ENCODE measurements at places on chromosomes 2 and 18.

- no peak for DNase-seq
Measured at GRCh38 chr2:84879584-84880394, 1.1 kb downstream of the TRABD2A start.

- no peak for DNase-seq
Measured at GRCh38 chr2:239008004-239008403, 160.1 kb downstream of the TWIST2 start.

DNA sequence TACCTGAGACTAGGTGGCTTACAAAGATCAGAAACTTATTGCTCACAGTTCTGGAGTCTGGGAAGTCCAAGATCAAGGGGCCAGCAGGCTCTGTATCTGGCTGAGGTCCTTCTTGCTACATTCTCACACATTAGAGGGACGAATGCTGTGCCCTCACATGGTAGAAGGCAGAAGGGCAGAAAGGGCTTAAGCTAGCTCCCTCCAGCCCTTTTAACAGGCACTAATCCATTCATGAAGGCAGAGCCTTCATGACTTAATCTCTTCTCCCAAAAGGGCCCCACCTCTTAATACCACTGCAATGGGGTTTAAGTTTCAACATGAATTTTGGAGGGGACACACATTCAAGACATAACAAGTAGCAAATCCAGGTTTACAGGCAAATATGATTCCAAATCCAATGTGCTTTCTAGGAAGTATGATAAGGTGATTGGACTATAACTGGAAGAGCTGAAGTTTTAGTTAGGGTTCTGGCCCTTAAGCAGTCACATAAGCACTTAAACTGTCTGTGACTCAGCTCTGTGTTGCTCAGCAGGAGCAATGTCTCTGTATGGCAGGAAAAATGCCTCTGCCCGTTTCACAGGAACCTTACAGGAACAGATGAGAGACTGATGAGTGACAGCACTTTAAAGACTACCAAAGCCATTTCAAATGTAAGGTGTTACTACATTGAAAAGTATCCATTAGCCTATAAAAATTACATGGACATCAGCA lies 119.6 kb upstream of the PTPRM start:
- no peak for DNase-seq

- no peak for DNase-seq
Measured at GRCh38 chr18:34491719-34492118, 218.4 kb upstream of the DTNA start.
